NCI-H460 (cell line): ENCODE measurements at places on chromosomes 1 and 21. TPM values are rescaled to one million over a fixed set of nuclear protein-coding genes. Genes with fewer than 3 reads are reported as not detected.

PTGFR gene
- 0.12 and 0.17 TPM in 2 replicates for total RNA-seq

B3GALT2 gene
- total RNA-seq = not detected in 2 replicates

ADGRB2 gene
- total RNA-seq = 2.3 and 2.5 TPM in 2 replicates

TRIM46 gene
- 0.27 and 0.43 TPM in 2 replicates for total RNA-seq

HTR6 gene
- total RNA-seq = 0.12 TPM in 1 of 2 replicates, not detected in the other

PLA2G5 gene
- total RNA-seq = not detected in 2 replicates

RNU1-3 gene
- total RNA-seq = under 0.01 TPM in 2 replicates

LEFTY1 gene
- total RNA-seq = not detected in 2 replicates

PKNOX1 gene
- total RNA-seq = 9.7 and 9.8 TPM in 2 replicates

ACTL8 gene
- not detected in 2 replicates for total RNA-seq

ACOT11 gene
- 0.07 and 0.20 TPM in 2 replicates for total RNA-seq

NPHS2 gene
- not detected in 2 replicates for total RNA-seq

C1QC gene
- not detected in 2 replicates for total RNA-seq

CERS2 gene
- 354 and 361 TPM in 2 replicates for total RNA-seq

RIMS3 gene
- 0.46 and 0.50 TPM in 2 replicates for total RNA-seq

NCAM2 gene
- 14.0 and 16.7 TPM in 2 replicates for total RNA-seq

FAM3B gene
- not detected in 2 replicates for total RNA-seq

RGS8 gene
- total RNA-seq = not detected in 2 replicates

C8A gene
- total RNA-seq = not detected in 2 replicates

PTPN14 gene
- total RNA-seq = 58.3 and 59.1 TPM in 2 replicates

PODN gene
- not detected in 2 replicates for total RNA-seq

NUDT4B gene
- total RNA-seq = 27.7 and 40.6 TPM in 2 replicates

ZNF593OS gene
- not detected in 2 replicates for total RNA-seq

PLA2G2A gene
- not detected in 2 replicates for total RNA-seq

ENAH gene
- total RNA-seq = 126 and 130 TPM in 2 replicates

ADGRL2 gene
- 13.5 and 15.3 TPM in 2 replicates for total RNA-seq

SPRR2A gene
- total RNA-seq = not detected in 2 replicates

GJA8 gene
- not detected in 2 replicates for total RNA-seq

DYRK3 gene
- 14.1 and 15.5 TPM in 2 replicates for total RNA-seq

NCF2 gene
- 0.17 and 0.29 TPM in 2 replicates for total RNA-seq

KNCN gene
- total RNA-seq = not detected in 2 replicates

SLFNL1 gene
- total RNA-seq = 0.05 TPM in 1 of 2 replicates, not detected in the other

TMEM54 gene
- 5.3 and 6.1 TPM in 2 replicates for total RNA-seq

TAS1R1 gene
- total RNA-seq = not detected in 2 replicates

HYI gene
- total RNA-seq = 15.1 and 18.0 TPM in 2 replicates

CELA2B gene
- not detected in 2 replicates for total RNA-seq

LRRC39 gene
- total RNA-seq = 0.22 TPM in 1 of 2 replicates, not detected in the other

TRIM67 gene
- total RNA-seq = 0.07 and 0.12 TPM in 2 replicates

CSMD2 gene
- total RNA-seq = not detected in 2 replicates

P3R3URF gene
- not detected in 2 replicates for total RNA-seq

OR2T29 gene
- total RNA-seq = not detected in 2 replicates

PSMA5 gene
- total RNA-seq = 85.5 and 98.2 TPM in 2 replicates

ERICH3 gene
- not detected in 2 replicates for total RNA-seq

DMBX1 gene
- 0.09 TPM in 1 of 2 replicates, not detected in the other for total RNA-seq

CFHR5 gene
- total RNA-seq = not detected in 2 replicates

VSIG8 gene
- 0.05 TPM in 1 of 2 replicates, not detected in the other for total RNA-seq

ATP1A2 gene
- 0.07 and 0.12 TPM in 2 replicates for total RNA-seq

LCE3D gene
- not detected in 2 replicates for total RNA-seq

ATAD3C gene
- 0.05 and 0.06 TPM in 2 replicates for total RNA-seq

GMEB1 gene
- total RNA-seq = 5.6 and 7.0 TPM in 2 replicates
